ENCODE measurements at places on chromosomes 7 and 10. TPM values are rescaled to one million over a fixed set of nuclear protein-coding genes. Genes with fewer than 3 reads are reported as not detected.

TSPAN13 gene
- 2.8 TPM for total RNA-seq

SPDYE16 gene
- total RNA-seq: 0.17 TPM

TNKS2 gene
- total RNA-seq: 61.6 TPM

FAM25G gene
- not detected for total RNA-seq

GPNMB gene
- total RNA-seq: 177 TPM

UTF1 gene
- not detected for total RNA-seq

LZTS2 gene
- total RNA-seq: 129 TPM

CACNA2D1 gene
- 64.4 TPM for total RNA-seq

MSS51 gene
- total RNA-seq: 1.5 TPM

GRM8 gene
- not detected for total RNA-seq

GNAT3 gene
- total RNA-seq: not detected

PNLIPRP1 gene
- not detected for total RNA-seq

TYW1B gene
- 6.1 TPM for total RNA-seq

TRPV6 gene
- not detected for total RNA-seq

DLX5 gene
- not detected for total RNA-seq

NUTM2E gene
- under 0.01 TPM for total RNA-seq

LMBR1 gene
- total RNA-seq: 41.6 TPM

CALCR gene
- total RNA-seq: not detected

FRMD4A gene
- 26.9 TPM for total RNA-seq

TES gene
- total RNA-seq: 17.7 TPM

CCDC146 gene
- 2.8 TPM for total RNA-seq

ITIH2 gene
- total RNA-seq: not detected

ACBD7 gene
- total RNA-seq: under 0.01 TPM

PRTFDC1 gene
- 18.5 TPM for total RNA-seq

PIP gene
- not detected for total RNA-seq

SDHAF3 gene
- total RNA-seq: 8.7 TPM

GPR26 gene
- total RNA-seq: not detected
